ENCODE measurements at places on chromosomes 11 and 22.

DNA sequence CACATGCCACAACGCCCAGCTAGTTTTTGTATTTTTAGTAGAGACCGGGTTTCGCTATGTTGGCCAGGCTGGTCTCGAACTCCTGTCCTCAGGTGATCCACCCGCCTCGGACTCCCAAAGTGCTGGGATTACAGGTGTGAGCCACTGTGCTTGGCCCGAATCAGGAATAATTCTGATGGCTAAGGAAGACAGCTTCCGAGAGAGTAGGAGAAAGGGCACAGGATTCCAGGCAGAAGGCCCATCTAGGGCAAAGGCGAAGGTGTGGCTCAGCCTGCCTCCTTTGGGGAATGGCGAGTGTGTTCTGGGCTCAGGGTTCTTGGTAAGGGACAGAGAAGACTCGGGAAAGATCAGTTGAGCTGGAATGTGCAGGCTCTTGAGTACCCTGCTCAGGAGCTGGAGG is 1.6 kb upstream of the SYCE3 start:
- DNase-seq: no peak

DNA sequence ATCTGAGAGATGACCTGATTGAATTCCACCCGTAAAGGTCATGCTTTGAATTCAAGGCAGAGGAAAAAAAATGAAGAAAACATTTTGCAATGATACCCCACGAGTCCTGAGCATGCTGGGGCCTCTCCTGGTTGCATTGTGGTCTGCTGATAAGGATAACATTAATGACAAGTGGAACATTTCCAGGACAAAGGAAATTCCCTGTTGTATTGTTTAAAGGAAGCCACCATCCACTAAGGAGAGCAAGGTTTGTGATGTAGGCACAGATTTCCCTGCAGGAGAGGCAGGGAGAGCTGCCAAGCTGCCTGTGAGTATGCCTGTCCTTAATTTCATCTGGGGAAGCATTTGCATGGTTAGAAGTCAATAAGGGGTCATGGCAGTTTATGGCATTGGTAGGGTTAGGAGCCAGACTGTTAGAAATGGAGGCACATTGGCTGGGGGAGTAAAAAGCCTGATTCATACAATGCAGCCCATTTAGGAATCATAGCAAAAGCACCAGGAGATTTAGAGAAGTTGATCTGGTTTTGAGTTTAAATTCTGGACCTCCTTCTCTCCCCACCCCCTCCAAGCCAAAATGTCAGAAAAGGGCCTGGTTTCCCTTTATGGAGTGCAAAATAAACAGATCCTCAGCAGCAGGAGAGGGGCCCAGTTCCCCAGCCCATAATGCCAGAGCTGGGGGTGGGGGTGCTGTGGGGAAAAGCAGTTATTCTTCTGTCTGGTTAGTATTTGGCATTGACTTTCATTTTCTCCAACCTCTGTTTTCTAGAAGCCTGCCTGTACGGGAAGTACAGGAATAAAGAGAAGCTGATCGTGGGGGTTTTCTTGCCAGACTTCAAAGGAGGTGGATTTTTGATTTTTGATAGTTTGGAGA is 22.1 kb downstream of the FLI1 start:
- DNase-seq: no peak

- DNase-seq: no peak
Measured at GRCh38 chr11:115699733-115700132, 195.5 kb upstream of the CADM1 start.

- DNase-seq: no peak
Measured at GRCh38 chr11:60996381-60997138, 25.1 kb downstream of the CD6 start.

DNA sequence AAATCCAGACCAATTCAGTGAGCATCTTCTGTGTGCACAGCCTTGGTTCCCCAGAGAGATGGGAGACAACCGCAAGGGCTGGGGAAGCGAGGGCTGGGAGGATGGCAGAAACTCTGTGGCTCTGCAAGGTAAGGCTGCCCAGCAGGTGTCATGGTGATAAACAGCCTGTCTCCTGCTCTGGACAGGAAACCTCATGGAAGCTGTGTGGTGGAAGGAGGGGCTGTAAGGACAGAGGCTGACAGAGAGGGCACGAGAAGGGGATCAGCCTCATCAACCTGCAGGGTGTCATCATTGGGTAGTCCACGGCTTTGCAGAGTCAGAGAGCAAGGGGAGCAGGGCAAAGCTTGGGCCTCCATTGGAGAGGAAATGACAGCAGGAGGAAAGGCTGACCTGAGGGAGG is 138.4 kb upstream of the CADM1 start:
- no peak for DNase-seq

DNA sequence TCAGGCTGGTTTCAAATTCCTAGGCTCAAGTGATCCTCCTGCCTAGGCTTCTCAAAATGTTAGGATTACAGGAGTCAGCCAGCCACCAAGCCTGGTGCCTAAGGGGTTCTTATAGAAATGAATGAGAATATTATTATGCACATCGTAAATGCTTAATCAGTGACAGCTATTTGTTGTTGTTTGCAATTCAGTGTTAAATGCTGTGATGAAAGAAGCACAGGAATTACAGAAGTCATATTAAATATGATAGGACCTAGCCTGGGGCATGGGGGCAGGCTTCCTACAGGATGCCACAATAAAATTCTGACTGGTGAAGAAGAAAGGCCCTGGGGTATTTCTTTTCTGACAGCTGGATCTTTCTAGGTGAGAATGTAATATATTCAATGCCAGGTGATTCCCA is 13.9 kb upstream of the PATZ1 start:
- no peak for DNase-seq

GRCh38 chr22:30864441-30865420 is 103.8 kb downstream of the MORC2 start:
- no peak for DNase-seq

- no peak for DNase-seq
Measured at GRCh38 chr22:31951194-31952093, 7.1 kb downstream of the YWHAH start.

DNA sequence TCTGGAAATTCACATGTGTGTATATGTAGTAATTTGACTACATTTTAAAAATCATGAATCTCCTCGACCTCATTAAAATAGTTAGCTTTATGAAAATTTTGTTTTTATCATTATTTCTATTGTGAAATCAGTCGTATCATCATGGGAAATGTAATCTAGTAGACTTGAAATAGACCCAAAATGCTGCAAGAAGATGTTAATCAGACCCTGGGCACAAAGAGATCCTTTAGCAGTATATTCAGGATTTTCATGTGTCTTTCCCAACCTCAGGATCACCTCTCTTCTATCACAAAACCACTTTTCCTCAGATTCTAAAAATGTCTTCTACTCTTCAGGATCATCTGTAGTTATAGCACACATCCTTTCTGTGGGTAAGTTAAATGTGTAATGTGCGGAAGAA is 74.9 kb upstream of the ADSL start:
- no peak for DNase-seq

- DNase-seq: no peak
Measured at GRCh38 chr11:128553662-128554362, 33.5 kb downstream of the ETS1 start.

GRCh38 chr11:75461151-75461550 is 28.1 kb upstream of the KLHL35 start:
- no peak for DNase-seq

DNA sequence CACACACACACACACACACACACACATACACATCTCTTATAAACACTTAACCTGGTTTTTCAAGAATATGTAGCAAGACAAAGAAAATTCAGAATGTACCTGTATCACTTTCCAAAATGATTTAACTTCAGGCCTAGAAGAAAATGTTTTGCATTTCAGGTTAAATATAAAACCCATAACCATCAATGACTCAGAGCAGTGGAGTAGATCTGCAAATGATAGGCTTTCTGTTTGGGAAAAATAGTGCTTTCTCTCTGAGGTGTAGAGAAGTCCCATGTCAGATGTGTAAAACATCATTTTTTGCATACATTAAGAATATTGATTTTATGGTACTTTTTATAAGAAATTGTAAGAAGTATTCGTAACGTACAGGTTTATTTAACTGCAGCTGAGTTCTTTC is 116.9 kb downstream of the STK33 start:
- DNase-seq: no peak
